Activated CD8-positive, alpha-beta memory T cell treated with anti-CD3 and anti-CD28 coated beads, Interleukin-2, amount 10 ng/mL, durations not matched to agents 7 days and 5 days (primary cell): ENCODE measurements at places on chromosomes 6 and 20.

DNA sequence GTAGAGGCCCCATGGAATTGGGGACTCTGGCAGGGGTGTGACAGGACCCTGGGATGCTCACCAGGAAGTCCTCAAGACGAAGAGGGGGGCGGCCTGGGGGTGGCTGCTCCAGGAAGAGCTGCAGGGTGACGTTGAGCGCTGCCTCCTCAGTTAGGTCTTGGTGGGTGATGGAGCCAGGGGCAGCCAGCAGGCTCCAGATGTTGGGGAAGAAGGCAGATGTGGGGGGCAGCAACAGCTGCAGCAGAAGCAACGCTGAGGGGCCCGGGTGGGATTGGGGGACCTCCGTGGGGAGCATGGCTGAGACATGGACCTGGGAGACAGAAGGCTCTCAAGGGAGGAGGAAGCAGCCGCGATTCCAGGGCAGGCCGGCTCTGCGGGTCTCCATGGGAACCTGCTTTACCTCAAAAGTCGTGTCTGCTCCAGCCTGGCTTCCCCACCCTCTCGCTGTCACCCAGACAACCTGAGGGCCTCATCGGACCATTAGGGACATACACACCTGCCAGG, 591 bp downstream of the VWA7 start:
- H3K4me3 ChIP-seq: peak overlapping the region; percentile 39
- no peaks in the 10 kb centered on the region for H3K27me3 ChIP-seq
- peaks cover 7% of the 10 kb centered on the region for H3K36me3 ChIP-seq
- H3K4me1 ChIP-seq: peaks cover 39% of the 10 kb centered on the region
- no peak for DNase-seq
- H3K27ac ChIP-seq: peak overlapping the region; percentile 86

DNA sequence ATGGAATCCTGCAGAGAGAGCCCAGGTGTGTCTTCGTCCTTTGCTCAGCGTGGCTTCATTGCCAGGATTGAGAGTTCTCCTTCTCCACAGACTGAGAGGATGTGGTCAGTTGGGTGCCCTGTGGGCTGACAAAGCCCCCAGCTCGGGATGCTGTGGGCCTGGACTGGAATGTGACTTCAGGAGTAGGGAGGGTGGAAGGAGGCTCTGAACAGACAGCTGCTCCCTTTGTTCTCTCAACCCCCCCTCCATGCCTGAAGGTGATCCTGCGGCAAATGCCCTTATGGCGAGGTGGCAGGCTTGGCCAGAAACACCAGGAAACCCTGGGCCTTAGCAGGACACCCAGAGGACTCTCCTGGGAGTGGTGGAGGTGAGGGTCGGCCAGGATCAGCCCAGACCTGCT, 1.8 kb upstream of the CST5 start:
- H3K27me3 ChIP-seq: no peaks in the 10 kb centered on the region
- H3K27ac ChIP-seq: no peak overlapping the region
- H3K4me3 ChIP-seq: no peak overlapping the region

- peaks cover 74% of the 10 kb centered on the region for H3K4me1 ChIP-seq
- H3K4me3 ChIP-seq: peak overlapping the region; percentile 79
- H3K27ac ChIP-seq: peak overlapping the region; percentile 75
- no peaks in the 10 kb centered on the region for H3K27me3 ChIP-seq
- peaks cover 43% of the 10 kb centered on the region for H3K36me3 ChIP-seq
Measured at GRCh38 chr6:24910961-24911725, 24.6 kb downstream of the RIPOR2 start.

GRCh38 chr6:21158873-21159272, 434.7 kb upstream of the SOX4 start:
- DNase-seq: no peak
- H3K27ac ChIP-seq: no peak overlapping the region
- H3K4me1 ChIP-seq: peaks cover 35% of the 10 kb centered on the region
- peaks cover 1% of the 10 kb centered on the region for H3K36me3 ChIP-seq

GRCh38 chr20:12156252-12156651, 238.6 kb downstream of the BTBD3 start:
- H3K4me1 ChIP-seq: no peaks in the 10 kb centered on the region
- DNase-seq: no peak
- H3K27me3 ChIP-seq: no peaks in the 10 kb centered on the region
- H3K27ac ChIP-seq: no peak overlapping the region
- no peaks in the 10 kb centered on the region for H3K36me3 ChIP-seq
- H3K4me3 ChIP-seq: no peak overlapping the region
